ENCODE measurements at places on chromosomes 1 and 21.

GRCh38 chr1:101291562-101292380 is 55.0 kb downstream of the S1PR1 start:
- DNase-seq, result peak; percentile 37

DNA sequence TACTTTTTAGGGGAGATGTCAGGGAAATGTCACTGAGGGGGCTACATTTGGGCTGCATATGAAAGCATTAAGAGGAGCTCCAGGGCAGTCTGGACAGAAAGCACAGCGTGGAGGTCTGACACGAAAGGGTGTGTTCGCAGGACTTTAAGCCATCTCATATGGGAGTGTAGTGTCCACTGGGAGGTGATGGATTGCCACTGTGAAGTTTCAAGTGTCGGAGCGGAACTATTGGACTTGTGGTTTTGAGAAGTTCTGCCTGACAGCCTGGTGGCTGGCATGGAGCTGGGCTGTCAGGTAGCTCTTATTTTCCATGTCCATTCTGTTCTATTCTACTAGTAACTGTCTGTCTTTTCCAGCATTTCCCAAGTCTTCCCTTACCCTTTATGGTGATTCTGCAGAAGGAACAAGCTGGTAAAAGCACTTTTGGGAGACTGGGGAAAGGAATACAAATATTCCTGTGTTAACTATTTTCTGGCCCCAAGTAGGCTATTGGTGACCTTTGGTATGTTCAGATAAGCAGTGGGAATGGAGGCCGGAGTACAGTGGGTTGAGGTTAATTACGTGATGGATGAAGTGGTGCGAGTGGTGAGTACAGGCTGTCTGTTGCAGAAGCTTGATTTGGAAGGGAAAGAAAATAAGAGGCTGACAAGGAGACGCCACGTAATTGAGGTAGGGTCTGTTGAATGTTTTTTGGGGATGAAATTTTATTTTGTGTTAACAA is 19.3 kb downstream of the B3GALT5 start:
- DNase-seq, result no peak

GRCh38 chr1:183191833-183192232 is 5.8 kb downstream of the LAMC2 start:
- no peak for DNase-seq

GRCh38 chr1:158583962-158584361 is 4.3 kb upstream of the OR10X1 start:
- DNase-seq, result no peak

- DNase-seq, result no peak
These were observed 360.1 kb upstream of the PLXNA2 start for GRCh38 chr1:208604295-208604694.

DNA sequence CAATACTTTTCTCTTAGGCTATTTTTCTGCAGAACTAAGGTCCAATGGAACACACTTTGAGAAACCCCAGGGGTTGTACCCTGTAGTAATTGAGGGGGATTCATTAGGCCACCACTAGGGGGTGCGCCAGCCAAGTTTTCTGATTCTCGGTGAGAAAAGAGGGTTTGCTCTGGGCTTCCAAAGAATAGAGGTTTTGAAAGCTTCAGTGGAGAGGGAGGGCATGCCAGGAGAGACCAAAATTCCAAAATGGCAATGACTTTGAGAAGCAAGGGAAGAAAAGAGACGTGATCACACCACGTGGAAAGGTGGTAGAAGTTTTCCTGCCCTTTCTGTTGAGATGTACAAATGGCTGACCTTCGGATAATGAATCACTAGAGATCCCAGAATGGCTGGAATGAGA is 323.3 kb downstream of the RPS6KC1 start:
- peak; percentile 73 for DNase-seq

- no peak for DNase-seq
These were observed 37.0 kb downstream of the HS2ST1 start for GRCh38 chr1:86951430-86951829.

GRCh38 chr1:209728466-209728865 is 23.8 kb downstream of the HSD11B1 start:
- DNase-seq, result no peak

- peak; percentile 42 for DNase-seq
These were observed 334.9 kb upstream of the AJAP1 start for GRCh38 chr1:4319496-4319895.

DNA sequence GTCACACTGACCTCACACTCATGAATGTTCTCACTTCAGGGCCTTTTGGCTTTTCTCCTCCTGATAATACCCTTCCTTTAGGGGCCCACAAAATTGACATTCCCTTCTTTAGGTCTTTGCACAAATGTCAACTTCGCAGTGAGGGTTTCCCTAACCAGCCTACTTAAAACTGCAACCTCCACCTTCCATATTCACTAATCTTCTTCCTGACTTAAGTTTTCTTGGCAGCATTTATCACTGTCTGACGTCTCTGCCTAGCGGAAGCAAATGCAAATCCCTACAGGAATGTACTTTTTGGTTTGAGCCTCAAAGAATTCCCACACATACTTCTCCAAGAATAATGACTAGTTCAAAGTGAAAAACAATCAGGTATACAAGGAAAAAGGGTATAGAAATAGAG is 32.8 kb downstream of the INTS7 start:
- no peak for DNase-seq

- DNase-seq, result no peak
These were observed 13.4 kb downstream of the ATF3 start for GRCh38 chr1:212621949-212622305.

GRCh38 chr21:35144978-35145377 is 95.9 kb upstream of the RUNX1 start:
- DNase-seq, result no peak

GRCh38 chr1:3598051-3598491 is 13.2 kb downstream of the MEGF6 start:
- DNase-seq, result peak; percentile 83

DNA sequence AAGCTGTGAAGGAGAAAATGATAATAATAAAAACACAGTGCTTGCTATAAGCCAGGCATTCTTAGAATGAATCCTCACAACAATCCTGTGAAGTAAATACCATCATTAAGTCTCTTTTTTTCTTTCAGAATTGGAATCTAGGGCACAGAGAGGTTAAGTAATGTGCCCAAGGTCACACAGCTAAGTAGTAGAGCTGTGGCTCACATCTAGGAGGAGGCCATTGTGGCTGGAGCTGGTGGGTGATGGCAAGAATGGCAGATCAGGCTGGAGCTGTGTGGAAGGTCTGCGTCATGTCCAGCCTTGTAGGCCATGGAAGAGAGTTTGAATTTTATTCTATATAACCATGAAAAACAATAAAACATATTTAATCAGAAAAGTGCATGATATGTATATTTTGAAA is 38.2 kb upstream of the TSPAN2 start:
- no peak for DNase-seq

GRCh38 chr1:82160036-82160435 is 359.3 kb downstream of the ADGRL2 start:
- DNase-seq, result no peak

- no peak for DNase-seq
These were observed 61.1 kb downstream of the UBE2T start for GRCh38 chr1:202280595-202280994.

DNA sequence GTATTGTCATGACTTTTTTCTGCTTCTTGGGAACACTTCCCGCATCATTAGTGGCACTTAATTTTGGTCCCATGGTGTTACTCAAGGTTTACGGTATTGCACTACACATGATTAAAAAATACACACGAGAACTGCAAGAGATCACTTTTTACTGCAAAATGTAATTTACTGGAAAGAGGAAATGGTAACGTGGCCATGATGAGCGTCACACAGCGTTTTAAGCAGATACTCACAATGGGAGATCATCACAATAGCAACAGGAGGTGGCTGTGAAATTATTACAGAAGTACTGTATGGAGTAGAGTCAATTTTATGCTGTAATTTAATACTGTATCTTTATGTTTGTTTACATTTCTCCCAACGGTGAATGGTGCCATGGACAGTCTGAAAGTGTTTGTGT is 1510.3 kb downstream of the AMY1C start:
- no peak for DNase-seq

GRCh38 chr1:171084091-171084490 is 6.6 kb upstream of the FMO3 start:
- DNase-seq, result no peak

DNA sequence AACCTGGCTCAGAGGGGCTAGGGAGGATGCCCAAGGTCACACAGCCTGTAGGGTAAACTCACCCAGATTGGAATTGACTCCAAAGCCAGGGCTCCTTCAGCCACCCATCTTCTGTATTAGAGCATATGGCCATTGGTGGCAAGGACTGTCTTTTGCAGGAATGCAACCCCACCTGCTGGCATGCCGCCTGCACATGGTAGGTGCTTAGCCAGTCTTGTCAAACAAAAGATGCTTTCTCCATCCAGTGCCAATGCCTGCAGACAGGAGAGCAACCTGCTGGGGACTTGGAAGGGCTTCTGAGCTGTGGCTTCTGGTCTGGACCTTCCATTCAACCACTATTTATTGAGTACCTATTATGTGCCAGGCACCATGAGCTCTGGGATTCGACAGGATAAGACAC is 95.3 kb upstream of the TMEM51 start:
- DNase-seq, result no peak

DNA sequence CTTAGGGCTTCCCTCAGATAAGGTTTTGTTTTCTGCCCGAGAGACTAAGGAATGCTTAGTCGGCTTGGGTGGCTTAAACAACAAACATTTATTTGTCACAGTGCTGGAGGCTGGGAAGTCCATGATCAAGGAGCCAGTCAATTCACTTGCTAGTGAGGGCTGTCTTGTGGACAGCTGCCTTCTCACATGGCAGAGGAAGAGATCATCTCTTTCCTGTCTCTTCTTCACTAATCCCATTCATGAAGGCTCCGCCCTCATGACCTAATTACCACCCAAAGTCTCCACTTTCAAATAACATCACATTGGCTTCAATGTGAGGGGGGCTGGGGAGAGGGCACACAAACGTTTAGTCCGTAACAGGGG is 50.5 kb upstream of the IL12RB2 start:
- peak; percentile 12 for DNase-seq

- peak; percentile 74 for DNase-seq
These were observed 255.9 kb downstream of the NFIA start for GRCh38 chr1:61337981-61338848.

DNA sequence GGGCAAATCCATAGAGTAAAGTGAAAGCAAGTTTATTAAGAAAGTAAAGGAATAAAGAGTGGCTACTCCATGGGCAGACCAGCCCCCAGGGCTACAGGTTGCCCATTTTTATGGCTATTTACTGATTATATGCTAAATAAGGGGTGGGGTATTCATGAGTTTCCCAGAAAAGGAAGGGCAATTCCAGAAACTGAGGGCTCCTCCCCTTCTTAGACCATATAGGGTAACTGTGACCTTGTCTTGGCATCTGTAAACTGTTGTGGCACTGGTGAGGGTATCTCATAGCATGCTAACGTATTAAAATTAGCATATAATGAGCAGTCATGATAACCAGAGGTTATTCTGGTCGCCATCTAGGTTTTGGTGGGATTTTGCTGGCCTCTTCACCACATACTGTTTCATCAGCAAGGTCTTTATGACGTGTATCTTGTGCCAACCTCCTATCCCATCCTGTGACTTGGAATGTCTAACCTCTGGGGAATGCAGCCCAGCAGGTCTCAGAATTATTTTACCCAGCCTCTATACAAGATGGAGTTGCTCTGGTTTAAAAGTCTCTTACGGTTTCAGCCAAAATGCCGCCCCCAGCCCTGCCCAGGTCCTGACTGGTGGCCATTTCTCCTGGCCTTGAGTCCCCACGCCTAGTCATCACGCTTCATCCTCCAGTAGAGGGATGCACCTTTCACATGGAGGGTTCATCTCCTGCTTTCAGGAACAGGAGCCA is 982 bp upstream of the TRIM17 start:
- DNase-seq, result no peak

DNA sequence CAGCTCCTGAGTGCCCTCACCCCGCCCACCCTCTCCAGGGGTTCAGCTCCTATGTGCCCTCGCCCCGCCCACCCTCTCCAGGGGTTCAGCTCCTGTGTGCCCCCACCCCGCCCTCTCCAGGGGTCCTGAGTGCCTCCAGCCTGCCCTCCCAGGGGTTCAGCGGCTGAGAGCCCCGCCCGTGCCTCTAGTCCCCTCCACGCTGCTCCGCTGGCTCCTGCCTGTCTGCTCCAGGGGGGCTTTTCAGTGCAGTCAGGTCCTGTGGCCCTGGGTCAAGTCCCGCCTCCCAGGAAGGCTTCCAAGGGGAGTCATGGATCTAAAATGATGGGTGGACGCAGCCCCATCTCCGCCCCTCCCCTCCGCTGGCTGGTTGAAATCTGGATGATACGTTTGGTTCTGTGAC is 33.8 kb downstream of the SLX9 start:
- no peak for DNase-seq

GRCh38 chr1:46137916-46138315 is 5.5 kb upstream of the PIK3R3 start:
- no peak for DNase-seq

- no peak for DNase-seq
These were observed 23.0 kb downstream of the ERICH3 start for GRCh38 chr1:74650561-74650960.

All from retina (tissue), 1 donor.